ENCODE measurements at places on chromosomes 7 and 10. TPM values are rescaled to one million over a fixed set of nuclear protein-coding genes. Genes with fewer than 3 reads are reported as not detected.

Gene NEURL1
- not detected for total RNA-seq

Gene LIPJ
- total RNA-seq, result 0.15 TPM

Gene AMPH
- total RNA-seq, result 5.2 TPM

Gene LGI1
- total RNA-seq, result 2.8 TPM

Gene CALML3
- 181 TPM for total RNA-seq

Gene CELF2
- total RNA-seq, result 16.9 TPM

Gene CPA2
- 0.16 TPM for total RNA-seq

- peak; percentile 98 for DNase-seq
Measured at GRCh38 chr7:74206589-74207120, 3.2 kb upstream of the LAT2 start.

DNA sequence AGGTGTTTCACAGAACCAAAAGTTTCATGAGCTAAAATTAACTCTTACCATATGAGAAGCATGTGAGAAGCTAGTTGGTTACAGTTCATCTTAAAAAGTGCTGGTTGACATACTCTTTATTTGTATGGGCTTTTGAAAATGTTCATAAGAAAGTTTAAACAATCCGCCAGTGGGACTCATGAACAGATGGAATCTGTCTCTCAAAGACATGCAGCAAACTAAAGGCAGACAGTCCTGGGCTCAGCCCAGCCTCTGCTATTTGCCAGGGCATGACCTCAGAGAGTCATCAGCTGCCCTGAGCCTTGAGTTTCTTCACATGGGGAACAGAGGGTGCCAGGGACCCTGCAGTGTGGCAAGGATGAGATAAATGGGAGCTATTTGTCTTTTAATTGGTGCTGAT lies 3.2 kb downstream of the PYROXD2 start:
- DNase-seq, result peak; percentile 86

DNA sequence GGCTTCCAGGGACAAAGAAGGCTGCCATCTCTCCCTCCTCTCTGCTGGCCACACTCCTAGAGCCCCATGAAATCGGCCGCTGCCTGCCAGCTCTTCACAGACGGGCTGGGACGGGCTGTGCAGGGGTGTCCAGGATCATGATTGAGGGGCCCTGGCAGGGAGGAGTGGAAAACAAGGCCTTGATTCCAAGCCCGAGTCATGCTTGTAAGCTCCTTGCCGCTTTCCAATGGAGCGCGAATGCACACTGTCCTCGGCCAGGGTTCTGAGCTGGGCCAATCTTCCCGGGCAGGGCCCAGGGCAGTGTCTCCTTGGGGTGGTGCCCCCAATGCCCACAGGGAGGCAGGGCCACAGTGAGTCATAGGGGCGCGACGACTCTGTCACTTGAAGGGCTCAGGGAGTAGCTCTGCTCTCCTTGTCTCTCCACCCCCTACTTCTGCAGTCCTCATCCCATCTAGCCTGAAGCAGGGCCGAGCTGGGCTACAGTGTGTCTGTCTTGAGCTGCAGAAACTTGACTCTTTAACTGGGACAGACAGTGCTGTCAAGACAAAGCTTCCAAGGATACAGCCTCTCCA lies 186.2 kb upstream of the SVIL start:
- DNase-seq, result no peak

DNA sequence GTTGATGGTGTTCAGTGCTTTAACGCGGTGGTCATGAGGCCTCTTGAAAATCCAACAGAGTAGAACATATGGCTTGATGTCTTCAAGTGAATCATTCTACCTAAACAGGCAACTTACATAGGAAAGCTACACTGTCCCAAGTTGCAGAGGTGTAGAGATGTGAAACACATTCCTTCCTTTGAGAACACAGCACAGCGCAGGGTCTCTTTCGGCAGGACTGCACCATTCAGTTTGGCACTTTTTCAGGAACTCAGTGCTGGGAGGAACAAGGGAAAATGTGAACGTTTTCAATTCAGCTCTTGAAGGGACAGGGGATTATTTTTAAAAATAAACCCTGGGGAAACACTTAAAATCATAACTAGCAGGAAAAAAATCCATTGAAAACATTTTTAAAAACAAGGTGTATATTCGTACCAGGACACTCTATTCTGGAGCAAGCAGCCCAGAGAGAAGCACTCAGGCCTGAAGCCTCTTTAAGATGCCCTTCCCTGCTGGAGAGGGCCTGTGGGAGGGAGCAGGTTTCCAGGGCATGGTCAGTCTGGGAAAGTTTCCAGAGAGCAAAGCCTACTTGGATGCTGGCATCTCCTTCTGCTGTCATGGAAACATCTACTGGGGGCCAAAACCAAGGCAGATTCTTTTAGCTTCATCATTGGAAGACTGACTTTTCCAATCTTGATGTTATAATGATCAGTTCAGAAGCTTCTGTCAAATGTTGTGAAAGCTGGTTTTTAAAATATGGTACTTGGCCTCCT lies 60.4 kb upstream of the NPVF start:
- DNase-seq, result no peak

GRCh38 chr10:77628906-77629730 lies 8.5 kb downstream of the KCNMA1 start:
- no peak for DNase-seq

DNA sequence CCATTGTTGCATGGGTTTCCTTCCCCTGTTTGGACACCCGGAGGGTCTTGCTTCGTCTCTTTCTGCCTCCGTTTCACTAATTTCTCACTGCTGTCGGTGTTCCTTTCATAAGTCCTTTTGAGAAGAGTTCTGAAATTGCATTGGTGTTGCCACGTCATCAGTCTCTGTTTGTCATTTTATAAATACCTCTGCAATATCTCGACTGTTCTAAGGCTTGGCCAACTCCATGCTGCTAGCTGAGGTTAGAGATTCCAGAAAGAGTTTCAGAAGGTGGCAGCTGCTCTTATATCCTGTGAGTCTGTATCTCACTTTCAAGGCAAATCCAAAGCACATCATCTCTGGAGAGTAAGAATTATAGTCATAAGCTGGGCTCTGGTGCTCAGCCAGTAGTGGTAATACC lies 148.0 kb upstream of the INSYN2A start:
- no peak for DNase-seq

- no peak for DNase-seq
Measured at GRCh38 chr7:31796375-31796774, 109.4 kb downstream of the PPP1R17 start.

GRCh38 chr7:96548664-96549063 lies 161.0 kb downstream of the SEM1 start:
- no peak for DNase-seq

DNA sequence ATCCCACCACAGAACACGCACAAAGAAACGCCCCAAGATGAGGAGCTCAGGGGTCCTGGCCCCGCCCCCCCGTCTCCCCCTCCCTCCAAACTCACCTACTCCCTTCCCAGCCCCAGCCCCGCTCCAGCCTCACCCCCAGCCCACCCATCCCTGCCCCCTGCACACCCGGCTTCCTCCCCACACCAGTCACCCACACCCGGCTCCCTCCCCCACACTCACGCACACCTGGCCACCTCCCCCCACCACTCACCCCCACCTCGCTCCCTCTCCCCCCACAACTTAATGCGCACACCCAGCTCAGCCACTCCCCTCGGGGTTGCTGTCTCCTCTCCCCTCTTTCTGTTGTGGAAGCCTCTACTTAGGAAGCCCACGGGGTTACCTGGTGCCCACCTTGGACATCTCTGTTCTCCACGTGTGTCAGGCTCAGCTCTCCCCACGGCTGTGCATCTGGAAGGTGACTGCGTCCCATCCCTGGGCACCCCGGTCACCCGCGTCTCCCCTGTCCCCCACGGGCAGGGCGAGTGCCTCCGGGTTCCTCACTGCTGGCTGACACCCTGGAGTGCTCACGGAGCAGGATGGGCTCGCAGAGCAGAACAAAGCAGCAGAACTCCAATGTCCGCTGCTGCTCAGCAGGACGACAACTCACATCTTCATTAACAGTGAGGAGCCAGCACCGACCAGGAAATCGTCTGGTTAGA lies 166.8 kb downstream of the USP6NL start:
- no peak for DNase-seq

DNA sequence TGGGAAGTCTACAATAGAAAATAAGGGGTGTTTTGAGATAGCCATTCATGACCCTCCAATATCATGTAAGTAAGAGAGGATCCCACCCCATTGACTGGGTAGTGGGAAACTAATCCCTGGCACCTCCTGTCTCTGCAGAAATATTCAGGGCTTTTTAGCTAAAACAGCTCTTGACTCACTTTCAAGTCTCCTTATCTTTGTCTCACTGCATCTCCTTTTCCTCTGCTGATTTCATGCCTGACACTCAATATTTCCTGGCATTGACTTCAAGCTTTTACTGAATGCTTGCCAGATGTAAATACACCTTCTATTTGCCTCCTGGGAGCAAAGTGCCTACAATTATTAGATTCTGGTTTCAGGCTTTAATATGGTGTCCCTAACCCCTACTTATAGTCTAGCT lies 57.1 kb downstream of the CHRM2 start:
- no peak for DNase-seq

DNA sequence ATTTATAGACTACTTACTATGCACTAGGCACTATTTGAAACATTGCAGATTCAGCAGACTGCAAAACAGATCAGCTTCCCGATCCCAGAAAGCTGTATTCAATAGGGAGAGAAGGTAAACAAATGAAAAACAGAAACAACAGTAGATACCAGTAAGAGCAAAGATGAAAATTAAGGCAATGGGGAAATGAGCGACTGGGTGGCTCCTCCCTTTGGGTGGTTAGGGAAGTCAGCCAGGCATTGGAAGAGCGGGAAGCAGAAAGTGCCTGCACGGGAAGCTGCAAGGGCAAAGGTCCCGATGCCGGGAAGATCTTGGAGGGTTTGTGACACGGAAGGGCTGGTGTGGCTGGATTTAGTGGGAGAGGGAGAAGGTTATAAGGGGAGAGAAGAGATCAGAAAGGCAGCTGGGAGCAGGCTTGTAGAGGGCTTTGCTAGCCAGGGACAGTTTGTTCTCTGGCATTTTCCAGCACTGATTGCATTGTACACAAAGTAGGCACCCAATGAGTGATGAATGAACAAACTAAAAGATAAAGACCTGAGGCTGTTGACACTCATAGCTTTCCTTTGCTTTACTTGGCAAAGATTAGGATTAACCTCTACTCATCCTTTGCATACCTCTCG lies 67.8 kb downstream of the NAMPT start:
- peak; percentile 94 for DNase-seq

- DNase-seq, result no peak
Measured at GRCh38 chr7:116194115-116194514, 16.2 kb upstream of the TES start.

DNA sequence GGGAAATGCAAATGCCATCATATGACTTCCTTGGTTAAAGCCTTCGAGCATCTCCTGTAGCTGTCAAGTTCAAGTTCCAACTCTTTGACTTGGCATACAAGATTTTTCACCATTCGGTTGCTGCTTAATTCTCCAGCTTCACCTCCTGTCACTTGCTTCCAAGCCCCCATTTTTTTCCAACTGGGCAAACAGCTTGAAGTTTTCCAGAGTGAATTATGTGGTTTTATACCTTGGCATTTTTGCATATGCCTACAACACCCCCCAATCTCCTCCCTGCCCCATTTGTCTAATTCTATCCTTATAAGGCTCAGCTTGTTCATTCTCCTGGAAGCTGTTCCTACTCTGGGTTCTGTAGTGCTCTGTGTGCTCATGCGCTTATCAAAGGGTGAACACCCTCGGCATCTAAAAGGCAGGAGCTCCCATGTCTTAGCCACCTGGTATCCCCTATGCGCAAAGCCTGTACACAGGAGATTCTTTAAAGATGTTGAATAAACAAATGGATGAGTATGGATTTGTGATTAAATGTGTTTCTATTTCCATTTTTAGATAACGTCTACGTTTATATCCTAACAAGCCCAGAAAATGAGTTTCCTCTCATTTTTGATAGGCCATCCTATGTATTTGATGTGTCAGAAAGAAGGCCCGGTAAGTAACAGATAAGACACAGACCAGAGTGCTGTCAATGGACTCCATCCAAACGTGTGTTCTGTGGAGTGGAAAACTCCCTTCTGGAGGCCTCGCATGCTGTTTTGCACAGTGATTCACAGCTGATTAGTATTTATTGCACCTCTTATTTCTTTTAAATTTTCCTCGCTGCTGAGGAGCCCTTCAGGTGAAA lies 52.5 kb downstream of the CDHR3 start:
- no peak for DNase-seq

- no peak for DNase-seq
Measured at GRCh38 chr10:24871011-24871935, 81.1 kb downstream of the PRTFDC1 start.

- no peak for DNase-seq
Measured at GRCh38 chr7:82559193-82559805, 115.7 kb upstream of the CACNA2D1 start.

GRCh38 chr7:77200542-77200941 lies 923 bp upstream of the FGL2 start:
- DNase-seq, result no peak

DNA sequence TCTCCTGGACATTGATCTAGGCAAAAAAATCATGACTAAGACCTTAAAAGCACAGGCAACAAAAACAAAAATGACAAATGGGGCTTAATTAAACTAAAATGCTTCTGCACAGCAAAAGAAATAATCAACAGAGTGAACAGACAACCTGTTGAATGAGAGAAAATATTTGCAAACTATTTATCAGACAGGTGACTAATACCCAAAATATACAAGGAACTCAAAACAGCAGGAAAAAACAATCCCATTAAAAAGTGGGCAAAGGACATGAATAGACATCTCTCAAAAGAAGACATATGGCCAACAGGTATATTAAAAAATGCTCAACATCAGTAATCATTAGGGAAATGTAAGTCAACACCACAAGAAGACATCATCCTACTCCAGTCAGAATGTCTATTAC lies 166.8 kb downstream of the MTERF1 start:
- DNase-seq, result no peak

- no peak for DNase-seq
Measured at GRCh38 chr10:78518224-78518623, 484.6 kb downstream of the RPS24 start.

DNA sequence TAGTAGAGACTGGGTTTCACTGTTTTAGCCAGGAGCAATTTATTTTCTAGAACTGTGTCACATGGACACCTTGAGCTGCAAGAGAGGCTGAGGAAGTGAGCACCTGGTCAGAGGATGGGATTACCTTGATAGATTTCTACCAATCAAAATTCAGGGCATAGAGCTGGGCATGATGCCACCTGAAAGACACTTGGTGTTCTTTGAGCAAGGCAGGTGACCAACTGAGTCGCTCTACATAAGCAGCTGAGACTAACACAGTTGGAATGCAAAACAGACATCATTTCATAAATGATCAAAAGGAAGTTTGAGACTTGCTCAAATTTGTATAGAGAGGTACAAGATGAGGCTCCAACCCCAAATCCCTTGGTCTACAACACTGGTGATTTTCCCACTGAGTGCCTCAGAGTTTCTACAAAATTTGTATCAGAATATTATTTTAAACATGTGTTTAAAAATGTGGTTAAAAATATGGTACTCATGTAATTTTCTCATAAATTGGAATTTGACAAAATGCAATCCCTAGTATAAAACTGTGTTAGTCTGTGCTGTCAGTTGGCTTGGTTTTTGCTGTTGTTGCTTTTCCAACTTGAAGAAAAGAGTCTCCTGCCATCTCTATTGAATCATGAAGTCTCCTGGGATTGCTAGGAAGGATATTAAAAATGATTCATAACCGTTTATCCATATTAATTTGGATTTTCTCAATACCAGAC lies 156.4 kb upstream of the MDFIC start:
- DNase-seq, result no peak

GRCh38 chr10:124059551-124059950 lies 33.8 kb downstream of the CHST15 start:
- DNase-seq, result no peak

- DNase-seq, result no peak
Measured at GRCh38 chr10:33047655-33048054, 89.6 kb upstream of the ITGB1 start.

Data from lower leg skin (tissue), 4 donors.